Cortex of kidney (tissue), 1 donor: ENCODE measurements at places on chromosomes 3 and 15.

- no peak for DNase-seq
Observed at GRCh38 chr15:78448441-78449219, 10.6 kb downstream of the IREB2 start.

DNA sequence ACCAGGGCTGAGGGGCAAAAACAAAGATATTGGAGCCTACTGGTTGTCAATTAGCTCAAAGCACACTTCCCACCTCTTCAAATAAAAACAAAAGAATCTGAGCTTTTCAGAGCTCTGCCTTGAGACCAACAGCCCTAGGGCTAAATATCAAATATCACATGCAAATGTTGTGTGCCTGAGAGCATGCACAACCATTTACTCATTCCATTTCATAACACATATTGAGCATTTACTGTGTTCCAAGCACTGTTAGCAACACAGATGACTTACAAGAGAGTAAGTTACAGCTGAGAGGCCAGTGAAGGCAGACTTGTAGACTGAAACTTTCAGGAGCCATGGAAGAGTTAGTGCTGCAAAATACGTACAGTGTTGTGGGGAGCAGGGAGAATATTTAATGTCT, 222.4 kb downstream of the CPNE4 start:
- DNase-seq: no peak

GRCh38 chr3:71565316-71565715, 18.2 kb downstream of the FOXP1 start:
- DNase-seq: no peak

- no peak for DNase-seq
Observed at GRCh38 chr3:70501561-70501960, 189.1 kb upstream of the MDFIC2 start.

GRCh38 chr3:77348244-77348855, 308.5 kb downstream of the ROBO2 start:
- no peak for DNase-seq

- DNase-seq: no peak
Observed at GRCh38 chr3:10447527-10448260, 57.7 kb downstream of the ATP2B2 start.

GRCh38 chr15:58748040-58748851, 1.3 kb downstream of the ADAM10 start:
- no peak for DNase-seq

GRCh38 chr3:71723452-71724170, 1.6 kb downstream of the EIF4E3 start:
- DNase-seq: no peak

DNA sequence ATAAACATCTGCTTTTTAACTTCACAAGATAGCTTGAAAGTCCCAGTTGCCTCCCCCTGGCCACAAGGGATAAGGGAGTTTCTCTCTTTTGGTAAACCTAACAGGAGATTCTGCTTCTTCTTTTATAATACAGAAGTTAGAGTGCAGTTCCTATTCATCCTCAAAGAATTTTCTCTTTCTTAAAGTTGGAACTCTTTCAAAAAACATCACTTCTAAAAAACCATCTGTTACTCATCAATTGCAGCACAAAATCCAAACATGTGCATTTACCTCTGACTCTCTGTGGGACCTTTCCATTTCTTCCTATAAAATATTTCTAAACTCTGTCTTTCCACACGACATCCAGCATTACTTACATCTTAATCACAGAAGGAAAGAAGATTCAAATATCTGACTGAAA, 5.1 kb downstream of the DPH6 start:
- no peak for DNase-seq

DNA sequence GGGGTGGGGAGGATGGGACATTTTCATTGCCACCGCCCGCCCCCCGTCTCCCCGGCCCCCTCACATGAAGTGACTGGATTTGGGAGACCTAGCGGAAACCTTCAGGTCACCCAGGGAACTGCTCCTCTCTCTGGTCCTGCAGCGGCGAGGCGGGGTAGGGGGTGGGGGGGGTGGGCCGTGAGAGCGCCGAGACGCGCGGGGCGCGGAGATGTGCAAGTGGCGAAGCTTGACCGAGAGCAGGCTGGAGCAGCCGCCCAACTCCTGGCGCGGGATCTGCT, 712 bp upstream of the MME start:
- DNase-seq: no peak

GRCh38 chr3:41148478-41148877, 50.8 kb upstream of the CTNNB1 start:
- no peak for DNase-seq

GRCh38 chr3:46843508-46843907, 19.7 kb downstream of the MYL3 start:
- no peak for DNase-seq

- no peak for DNase-seq
Observed at GRCh38 chr3:96022676-96023075, 791.7 kb upstream of the EPHA6 start.

DNA sequence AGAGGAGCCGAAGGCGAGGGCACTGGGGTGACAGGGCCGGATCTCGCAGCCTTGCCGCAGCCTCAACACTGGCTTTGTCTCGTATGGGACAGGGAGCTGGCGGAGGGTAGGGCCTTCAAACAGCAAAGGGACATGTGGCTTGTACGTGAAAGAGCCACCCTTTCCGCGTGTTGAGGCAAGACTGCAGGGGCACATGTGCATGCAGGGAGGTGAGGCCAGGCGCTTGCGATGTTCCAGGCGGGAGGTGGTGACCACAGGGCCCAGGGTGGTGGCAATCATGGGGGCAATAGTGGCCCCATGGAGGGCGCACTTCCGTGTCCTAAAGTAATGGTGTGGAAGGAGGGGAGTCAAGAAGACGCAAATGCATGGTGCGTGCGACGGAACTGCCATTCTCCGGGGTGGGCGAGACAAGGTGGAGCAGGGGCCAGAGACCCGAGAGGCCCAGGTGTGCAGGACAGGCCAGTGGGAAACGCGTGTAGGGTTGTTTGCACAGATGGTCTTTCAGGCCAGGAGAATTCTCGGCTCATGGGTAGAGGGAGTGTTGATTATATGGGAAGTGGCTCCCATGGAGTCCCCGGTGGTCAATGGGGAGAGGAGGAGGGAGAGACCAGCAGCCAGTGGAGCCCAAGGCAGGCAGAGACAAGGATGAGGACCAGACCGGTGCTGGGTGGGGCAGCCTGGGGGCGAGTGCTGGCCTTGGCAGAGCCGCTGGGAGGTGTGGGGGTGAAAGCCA, 45.8 kb upstream of the PCSK6 start:
- no peak for DNase-seq

DNA sequence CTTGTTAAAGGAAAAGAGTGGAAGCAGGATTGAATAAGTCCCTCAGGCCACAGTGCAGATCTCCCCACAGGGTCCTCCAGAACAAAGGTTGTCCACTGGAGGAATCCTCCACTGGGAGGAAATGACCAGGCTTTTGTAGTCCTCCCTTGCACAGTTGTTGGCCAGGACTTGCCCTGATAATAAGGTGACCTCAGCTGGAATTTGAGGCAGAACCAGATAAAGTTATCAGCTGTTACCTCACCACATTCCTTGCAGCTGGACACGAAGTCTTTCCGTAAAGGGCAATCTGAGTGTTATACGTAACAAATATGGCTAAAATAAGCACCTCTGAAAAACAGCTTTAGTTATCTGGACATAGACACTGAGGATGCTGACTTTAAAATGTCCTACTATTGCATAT, 83.5 kb upstream of the NAALADL2 start:
- no peak for DNase-seq

- no peak for DNase-seq
Observed at GRCh38 chr3:169150920-169151319, 512.6 kb downstream of the MECOM start.

- DNase-seq: no peak
Observed at GRCh38 chr15:74635228-74635627, 19.6 kb downstream of the CLK3 start.

GRCh38 chr3:45579251-45579650, 15.3 kb upstream of the LIMD1 start:
- DNase-seq: no peak

DNA sequence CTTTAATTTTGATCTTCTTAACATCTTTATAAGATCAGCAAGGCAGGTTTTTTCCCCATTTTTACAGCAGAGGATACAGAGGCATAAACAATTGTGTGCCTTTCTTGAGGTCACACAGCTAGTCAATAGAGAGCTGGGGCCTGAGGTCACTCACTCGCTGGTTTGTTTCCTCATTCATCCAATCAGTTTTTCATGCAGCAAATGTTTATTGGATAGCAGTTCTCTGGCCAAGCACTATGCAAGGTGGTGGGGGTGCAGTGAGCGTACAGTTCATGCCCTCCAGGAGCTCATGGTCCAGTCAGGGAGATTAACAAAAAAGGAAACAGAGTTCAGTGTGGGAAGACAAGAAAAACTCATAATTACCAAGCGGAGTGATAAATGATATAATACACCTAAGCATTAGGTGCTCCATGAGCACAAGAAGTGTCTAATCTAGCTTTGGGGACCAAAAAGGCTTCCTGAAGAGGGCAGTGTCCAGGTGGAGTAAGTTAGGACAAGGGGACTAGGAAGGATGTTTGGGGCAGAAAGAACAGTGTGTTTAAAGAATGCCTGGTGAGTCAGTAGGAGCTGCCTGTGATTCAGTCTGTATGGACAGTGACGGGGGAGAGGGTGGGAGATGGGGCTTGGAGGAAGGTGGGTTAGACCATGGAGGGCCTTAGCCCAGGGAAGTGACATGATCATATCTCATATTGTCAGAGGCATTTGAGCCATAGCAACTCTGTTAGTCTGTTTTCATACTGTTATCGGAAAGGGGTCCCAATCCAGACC, 29.3 kb downstream of the MAP2K5 start:
- no peak for DNase-seq

DNA sequence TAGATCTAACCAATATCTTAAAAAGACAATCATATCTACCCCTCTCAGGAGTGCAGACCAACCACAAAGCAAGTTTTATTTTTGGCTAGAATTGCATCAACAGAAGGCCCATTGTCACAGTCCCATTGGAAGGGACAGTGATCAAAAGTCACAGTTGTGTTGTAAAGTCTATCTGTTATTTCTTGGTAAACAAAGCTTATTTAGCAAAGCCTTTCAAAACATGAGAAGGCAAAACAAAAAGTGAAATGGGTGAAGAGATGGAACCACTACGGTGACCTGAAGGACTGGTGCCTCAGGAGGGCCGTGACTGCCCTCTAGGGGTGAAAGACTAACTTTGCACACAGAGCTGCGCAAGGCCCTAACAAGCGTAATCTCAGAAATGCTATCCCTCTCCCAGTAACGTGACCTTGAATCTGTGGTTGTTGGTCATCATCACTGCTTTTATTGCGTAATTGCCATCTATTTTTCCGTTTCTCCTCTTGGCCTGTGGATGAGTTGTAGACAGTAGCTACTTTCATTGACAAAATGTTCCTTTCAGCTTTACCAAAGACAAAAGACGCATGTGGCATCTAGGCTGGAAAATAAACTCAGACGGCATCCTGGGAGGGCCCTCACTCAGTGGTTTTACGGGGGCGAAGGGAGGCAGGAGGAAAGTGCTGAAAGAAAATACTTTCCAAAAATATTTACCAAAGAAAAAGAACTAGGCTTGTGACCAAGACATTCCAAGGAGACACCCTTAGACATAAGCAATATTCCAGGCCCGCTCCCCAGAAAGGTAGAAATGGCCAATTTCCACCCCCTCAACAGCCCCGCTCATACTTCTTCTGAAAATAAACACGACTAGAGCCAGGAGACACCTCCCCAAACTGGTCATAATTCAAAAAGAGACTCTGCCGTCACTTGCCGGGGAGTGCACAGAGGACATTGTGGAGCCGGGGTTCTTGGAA, 79.4 kb downstream of the FRMD4B start:
- no peak for DNase-seq

DNA sequence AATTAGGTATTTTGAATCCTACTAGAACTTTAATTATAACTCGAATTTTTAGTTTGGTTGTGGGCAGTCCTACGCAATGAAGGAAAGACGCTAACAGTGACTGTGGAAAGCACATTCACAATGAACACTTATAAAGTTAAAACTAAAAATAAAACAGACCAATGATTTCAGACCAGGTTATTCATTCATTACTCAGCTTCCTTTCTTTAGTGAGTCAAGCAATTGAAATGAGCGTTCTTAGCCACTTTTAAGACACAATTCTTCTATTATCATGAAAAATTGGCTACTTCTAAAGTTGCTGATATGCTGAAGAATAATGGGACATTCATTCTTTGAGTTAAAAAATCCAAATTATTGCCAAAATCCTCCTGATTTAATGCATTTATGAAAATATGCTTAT, 66.0 kb upstream of the CMSS1 start:
- DNase-seq: no peak

DNA sequence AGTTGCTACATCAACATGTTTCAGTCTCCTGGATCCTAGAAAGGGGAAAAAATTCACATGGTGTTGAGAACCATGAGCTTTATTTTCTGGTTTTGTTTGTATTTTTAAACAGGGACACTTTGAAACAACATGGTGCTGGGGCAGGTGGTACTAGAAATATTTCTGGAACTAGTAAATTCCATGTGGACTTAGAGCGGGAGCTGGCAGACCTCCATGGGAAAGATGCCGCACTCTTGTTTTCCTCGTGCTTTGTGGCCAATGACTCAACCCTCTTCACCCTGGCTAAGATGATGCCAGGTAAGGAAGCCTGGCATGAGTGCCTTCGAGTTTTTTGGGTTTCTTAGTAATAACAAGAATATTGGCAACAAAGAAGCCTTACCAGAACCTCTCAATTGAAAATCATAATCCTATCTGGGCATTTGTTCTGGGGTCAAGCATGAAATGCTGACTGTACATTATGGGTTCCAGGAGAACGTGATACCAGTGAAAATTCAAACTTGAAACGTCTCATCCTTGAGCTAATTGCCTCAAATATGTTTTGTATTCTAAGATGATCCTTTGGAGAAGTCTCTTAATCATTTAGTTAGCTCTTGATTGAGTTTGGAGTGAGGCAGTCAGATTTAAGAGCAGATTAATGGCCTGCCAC, 7.9 kb downstream of the ALAS1 start:
- DNase-seq: no peak

GRCh38 chr15:89205991-89206585, 15.3 kb downstream of the RLBP1 start:
- DNase-seq: no peak

DNA sequence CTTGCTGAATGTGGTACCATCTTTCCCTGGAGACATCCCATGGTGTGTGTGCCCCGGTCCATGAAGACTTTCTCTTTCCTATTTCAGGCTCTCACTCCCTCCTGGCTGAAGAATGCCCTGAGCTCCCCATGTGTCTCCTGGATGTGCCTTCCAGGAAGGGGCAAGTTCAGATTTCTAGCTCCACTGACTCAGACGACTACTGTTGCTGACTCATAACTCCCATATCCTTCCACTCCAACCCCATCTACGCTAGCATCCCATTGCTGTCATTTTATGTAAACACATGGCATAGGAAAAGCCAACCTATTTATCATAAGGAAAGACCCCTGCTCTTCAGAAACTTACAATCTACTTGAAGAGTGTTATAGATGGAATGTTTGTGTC, 95.0 kb downstream of the ADCY5 start:
- DNase-seq: no peak

GRCh38 chr3:180594631-180595558, 7.1 kb upstream of the TTC14 start:
- DNase-seq: no peak

- DNase-seq: no peak
Observed at GRCh38 chr3:145943952-145944351, 217.0 kb downstream of the PLOD2 start.
